Glutamatergic neuron (in vitro differentiated cells): ENCODE measurements at places on chromosomes 11 and 22. TPM values are rescaled to one million over a fixed set of nuclear protein-coding genes. Genes with fewer than 3 reads are reported as not detected.

- H3K4me1 ChIP-seq, result no peaks in the 10 kb centered on the region
- no peak overlapping the region for H3K4me3 ChIP-seq
- no peak for DNase-seq
- H3K27me3 ChIP-seq, result no peaks in the 10 kb centered on the region
- H3K36me3 ChIP-seq, result no peaks in the 10 kb centered on the region
- no peak overlapping the region for H3K27ac ChIP-seq
Measured at GRCh38 chr11:9842923-9843322, 179.0 kb downstream of the SWAP70 start.

DNA sequence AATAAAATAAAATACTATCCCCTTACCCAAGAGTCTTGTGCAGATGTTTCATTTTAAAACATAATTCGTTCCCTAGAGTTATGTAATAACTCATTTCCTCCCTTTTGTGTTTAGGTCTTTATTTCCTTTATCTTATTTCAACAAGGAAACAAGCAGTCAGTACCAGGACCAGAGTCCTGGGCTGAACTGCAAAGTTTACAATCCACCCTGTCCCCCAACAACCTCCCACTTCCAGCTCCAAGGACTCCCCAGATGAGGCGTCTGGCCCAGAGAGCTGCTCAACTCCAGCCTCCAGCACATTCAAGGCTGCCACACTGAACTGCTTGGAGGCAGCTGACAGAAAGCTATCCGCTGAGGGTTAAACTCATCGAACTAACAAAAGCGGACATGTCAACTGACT lies 4.5 kb downstream of the POLDIP3 start:
- no peak for DNase-seq
- no peak overlapping the region for H3K4me3 ChIP-seq
- peaks cover 14% of the 10 kb centered on the region for H3K4me1 ChIP-seq
- H3K36me3 ChIP-seq, result peaks cover 5% of the 10 kb centered on the region

- no peak for DNase-seq
- no peak overlapping the region for H3K27ac ChIP-seq
Measured at GRCh38 chr11:33881651-33882503, 10.0 kb downstream of the LMO2 start.

DNA sequence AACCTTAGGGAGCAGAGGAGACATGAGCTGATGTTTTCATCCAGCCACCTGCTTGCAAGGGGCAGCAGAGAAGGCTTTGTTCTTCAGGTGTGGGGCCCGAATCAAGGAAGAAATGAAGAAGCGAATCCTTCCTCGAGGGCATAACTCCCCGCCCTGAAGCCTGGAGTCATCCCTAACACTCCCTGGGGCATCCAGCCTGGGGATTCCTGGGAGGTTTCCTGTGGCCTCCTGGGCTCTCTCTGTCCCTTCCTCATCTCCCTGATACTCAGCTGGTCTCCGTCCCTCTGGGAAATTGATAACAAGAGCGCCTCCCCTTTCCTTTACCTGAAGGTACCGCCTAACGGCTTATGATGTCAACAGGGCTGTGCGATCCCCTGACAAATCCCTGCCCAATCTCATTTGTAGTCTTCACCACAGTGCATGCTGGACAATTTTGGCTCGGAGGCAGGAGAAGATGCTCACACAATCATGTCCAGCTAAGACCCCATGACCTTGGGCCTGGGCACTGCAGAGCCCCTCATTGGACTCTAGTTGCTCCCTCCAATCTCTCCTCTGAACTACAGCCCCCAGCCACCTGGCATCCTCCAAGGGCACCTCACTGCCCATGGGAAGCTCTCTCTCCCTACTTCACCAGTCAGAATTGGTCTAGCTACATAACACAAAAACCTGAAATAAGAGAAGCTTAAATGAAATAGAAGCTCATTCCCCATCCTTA lies 80.6 kb upstream of the RTL6 start:
- no peak for DNase-seq
- peaks cover 4% of the 10 kb centered on the region for H3K27me3 ChIP-seq
- peaks cover 5% of the 10 kb centered on the region for H3K36me3 ChIP-seq
- H3K4me1 ChIP-seq, result no peaks in the 10 kb centered on the region

DNA sequence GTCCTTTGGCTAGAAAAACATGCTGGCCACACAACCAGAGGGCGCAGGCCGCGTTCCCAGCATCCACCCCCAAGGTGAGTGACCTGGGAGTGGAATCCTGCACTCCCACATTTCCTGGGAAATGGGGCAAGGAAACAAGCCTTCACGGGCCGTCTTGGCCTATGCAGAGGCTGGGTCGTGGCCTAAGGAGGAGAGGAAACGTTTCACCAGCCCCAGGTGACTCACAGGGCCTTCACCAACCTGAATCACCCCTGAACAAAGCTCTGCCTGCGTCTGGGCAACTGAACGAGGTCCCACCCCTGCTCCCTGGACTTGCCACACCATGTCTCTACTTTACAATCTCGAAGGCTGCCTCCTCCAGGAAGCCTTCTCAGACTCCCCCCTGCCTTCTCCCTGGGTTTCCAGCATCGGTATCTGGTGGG lies 13.2 kb downstream of the MYH9 start:
- H3K27ac ChIP-seq, result no peak overlapping the region
- no peak overlapping the region for H3K4me3 ChIP-seq
- peaks cover 3% of the 10 kb centered on the region for H3K27me3 ChIP-seq
- peaks cover 15% of the 10 kb centered on the region for H3K4me1 ChIP-seq

DNA sequence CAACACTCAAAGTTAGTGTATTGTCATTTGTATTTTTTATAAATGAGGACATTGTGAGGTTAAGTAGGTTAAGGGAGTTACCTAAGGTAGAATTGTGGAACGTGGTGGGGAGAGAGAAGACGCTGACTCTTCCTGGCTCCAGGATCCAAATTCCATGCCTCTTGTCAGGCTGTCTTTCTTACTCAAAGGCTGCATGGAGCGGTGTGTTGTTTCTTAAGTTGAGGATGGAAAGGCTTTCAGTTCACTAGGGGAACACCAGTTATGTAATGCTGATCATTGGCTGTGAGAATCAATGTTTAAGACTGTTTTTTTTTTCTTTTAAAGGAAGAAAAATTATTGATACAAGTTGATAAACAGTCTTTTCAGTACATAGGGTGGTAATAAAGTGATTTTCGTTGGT lies 2.9 kb downstream of the UBE2L3 start:
- peaks cover 4% of the 10 kb centered on the region for H3K27me3 ChIP-seq
- DNase-seq, result no peak
- peaks cover 25% of the 10 kb centered on the region for H3K4me1 ChIP-seq
- no peaks in the 10 kb centered on the region for H3K36me3 ChIP-seq

GRCh38 chr11:72700146-72700545 lies 25.9 kb upstream of the PDE2A start:
- H3K27ac ChIP-seq, result no peak overlapping the region
- H3K4me3 ChIP-seq, result no peak overlapping the region
- peaks cover 6% of the 10 kb centered on the region for H3K4me1 ChIP-seq
- peaks cover 4% of the 10 kb centered on the region for H3K36me3 ChIP-seq
- no peak for DNase-seq

DNA sequence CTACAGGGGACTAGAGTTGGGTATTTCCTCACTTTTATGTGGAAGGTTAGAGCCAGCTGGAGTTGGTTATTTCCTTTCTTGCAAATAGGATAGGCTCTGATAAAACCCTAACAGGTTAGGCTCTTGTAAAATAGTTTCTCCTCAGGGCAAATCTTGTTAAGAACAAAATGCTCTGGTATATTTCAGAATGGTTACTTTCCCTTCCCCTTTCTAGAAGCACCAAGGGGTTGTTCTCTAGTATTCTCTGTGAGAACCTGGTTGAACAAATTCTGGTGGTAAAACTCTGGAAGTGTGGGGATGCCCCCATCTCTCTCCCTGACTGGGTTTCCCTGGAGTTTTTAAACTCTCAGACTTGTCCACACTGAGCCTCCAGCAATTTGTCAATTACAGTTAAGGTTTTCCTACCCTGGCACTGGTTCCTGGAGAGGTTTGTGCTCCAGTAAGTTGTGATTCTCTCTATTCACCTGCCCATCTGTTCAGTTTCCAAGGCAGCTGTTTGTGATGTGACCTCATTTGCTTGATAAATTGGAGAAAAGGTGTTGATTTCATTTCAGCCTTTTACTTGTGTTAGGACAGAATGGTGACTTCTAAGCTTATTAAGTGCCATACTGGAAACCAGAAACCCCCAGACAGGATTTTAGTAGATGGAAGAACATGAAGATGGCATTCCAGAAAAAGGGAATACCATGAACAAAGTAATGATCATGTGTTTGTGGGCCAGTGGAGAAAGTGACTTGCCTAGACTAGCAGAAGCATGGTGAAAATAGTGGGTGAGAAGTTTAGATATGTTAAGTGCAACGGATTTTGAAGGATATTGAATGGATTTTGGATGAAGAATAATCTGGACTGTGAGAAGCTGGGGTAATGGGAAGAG lies 64.6 kb downstream of the EXT2 start:
- peaks cover 4% of the 10 kb centered on the region for H3K36me3 ChIP-seq
- no peak overlapping the region for H3K27ac ChIP-seq
- no peak for DNase-seq
- peaks cover 2% of the 10 kb centered on the region for H3K27me3 ChIP-seq

DNA sequence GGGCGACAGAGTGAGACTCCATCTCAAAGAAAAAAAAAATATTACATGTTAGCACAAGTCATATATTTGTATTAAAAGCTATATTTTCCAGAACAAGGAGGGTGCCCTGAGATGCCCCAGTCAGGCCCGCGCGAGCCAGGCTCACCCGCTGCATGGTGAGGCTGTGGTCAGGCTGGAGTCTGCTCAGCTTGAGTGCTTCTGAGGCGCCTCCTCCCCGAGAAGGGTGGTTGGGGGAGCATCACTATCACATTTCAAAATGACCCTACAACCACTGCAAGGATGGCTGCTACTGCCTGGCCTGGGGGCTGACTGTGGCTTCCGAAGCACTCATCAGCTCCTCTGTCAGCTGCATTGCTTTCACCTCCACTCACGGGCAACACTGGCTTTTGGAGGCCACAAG lies 77.1 kb downstream of the SCUBE1 start:
- no peak overlapping the region for H3K4me3 ChIP-seq
- no peaks in the 10 kb centered on the region for H3K27me3 ChIP-seq
- H3K36me3 ChIP-seq, result no peaks in the 10 kb centered on the region
- H3K27ac ChIP-seq, result no peak overlapping the region

C1QTNF4 gene
- total RNA-seq, result 7.0 TPM

NCF4 gene
- total RNA-seq, result not detected

ENTHD1 gene
- not detected for total RNA-seq

RAB36 gene
- total RNA-seq, result 2.0 TPM

FGF3 gene
- total RNA-seq, result not detected

CNGA4 gene
- not detected for total RNA-seq

P4HA3 gene
- total RNA-seq, result not detected

FXYD6 gene
- total RNA-seq, result 57.1 TPM

OR51B5 gene
- total RNA-seq, result not detected

UBASH3B gene
- total RNA-seq, result 6.7 TPM

JAM3 gene
- 101 TPM for total RNA-seq
